ENCODE measurements at places on chromosomes 1 and 21.

- no peak for DNase-seq
These were observed 3.9 kb upstream of the KCNA2 start for GRCh38 chr1:110610084-110610483.

DNA sequence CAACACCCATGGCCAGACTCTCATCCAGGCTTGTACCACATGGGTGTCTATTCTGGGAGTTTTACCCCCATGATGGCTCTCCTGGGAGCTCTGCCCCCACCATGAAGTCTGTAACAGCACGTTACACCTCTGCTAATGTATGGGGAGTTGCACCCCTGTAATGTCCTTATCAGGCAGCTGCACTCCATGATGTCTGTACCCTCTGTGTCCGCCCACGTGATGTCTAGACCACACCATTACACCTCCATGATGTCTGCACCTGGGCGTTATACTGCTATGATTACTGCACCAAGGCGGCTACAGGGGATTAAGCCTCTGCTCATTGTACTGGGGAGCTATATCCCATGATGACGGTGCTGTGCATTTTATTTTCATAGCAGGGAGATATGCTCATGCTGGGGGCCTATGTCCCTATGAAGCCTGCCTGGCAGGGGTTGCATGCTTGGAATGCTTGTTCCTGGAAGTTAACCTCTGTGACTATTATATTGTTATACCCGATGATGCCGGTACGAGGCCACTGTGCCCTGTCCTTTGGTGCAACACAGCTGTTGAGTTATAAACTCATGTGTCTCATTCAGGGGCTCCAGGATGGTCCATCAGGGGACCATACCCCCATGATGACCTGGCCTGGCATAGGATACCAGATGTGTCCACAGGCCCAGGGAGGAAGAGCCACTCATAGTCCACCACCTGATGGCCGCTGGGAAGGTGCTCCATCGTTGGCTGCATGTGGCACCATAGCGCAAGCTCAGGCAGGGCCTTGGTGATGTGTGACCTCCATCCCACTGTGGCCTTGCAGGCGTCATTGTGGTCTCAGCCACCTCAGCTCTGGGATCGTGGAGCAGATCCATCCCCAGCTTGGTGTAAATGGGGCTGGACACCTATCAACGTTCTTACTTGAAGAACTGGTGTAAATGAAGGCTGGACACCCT, 12.1 kb downstream of the PTPRF start:
- DNase-seq: no peak

GRCh38 chr1:161720956-161721737, at the start of gene FCRLB:
TSS of gene FCRLB (plus strand) at chr1:161721544. CDS start at chr1:161722673, 1,129 bp downstream.
- DNase-seq: no peak

GRCh38 chr1:206500046-206500445, 7.3 kb upstream of the RASSF5 start:
- DNase-seq: no peak

DNA sequence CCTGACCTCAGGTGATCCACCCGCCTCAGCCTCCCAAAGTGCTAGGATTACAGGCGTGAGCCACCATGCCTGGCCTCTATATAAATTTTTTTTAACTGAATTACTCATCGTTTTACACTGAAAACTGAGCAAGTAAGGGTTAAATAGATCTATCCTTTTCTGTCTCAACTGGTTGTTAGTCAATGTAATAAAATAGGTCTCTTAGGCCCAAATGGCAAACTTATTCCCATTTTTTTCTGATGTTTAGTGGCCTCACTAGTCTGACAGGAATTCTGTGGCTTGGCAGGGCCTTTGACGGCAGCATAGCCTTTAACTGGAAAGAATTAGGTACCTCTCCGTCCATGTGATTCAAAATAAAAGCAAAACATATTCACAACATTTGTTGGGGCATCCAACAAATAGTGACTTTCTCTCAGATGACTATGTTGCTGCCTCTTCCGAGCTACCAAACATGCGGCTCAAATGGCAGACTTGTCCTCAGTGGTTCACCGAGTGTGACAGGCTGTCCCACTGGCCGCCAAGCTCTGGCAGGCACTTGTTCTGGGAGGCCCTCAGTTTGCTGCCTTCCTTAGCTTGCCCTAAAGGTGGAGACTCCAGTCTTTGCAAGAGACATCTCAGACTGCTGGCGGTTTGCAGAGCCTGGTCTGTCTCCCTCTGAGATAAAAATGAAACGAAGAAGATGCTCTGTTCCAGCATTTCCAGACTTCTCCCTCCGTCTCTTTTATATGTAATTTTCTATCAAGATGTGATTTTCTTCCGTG, 17.4 kb downstream of the ATP1A4 start:
- no peak for DNase-seq

GRCh38 chr1:40394491-40395172, 21.1 kb downstream of the SMAP2 start:
- no peak for DNase-seq

GRCh38 chr1:17123196-17124045, 4.2 kb upstream of the PADI2 start:
- DNase-seq: no peak

GRCh38 chr1:87451229-87451920, 122.7 kb downstream of the LMO4 start:
- DNase-seq: no peak

DNA sequence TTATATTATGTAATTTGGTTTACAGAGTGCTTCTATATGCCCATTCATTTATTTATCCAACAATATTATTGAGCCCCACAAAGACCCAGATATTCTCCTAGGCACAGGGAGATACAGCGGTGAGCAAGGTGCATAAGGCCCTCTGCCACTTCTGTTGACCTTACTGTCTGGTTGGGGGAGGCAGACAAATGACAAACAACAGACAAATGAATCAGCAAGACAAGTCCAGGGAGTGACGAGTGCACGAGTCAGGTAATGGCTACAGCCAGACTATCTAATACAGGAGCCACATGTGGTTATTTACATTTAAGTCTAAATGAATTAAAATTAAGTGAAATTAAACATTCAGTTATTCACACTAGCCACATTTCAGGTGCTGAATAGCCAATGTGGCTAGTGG, 22.0 kb upstream of the BCAR3 start:
- DNase-seq: no peak

- DNase-seq: no peak
These were observed 17.5 kb upstream of the OR6N2 start for GRCh38 chr1:158798531-158798930.

- DNase-seq: no peak
These were observed 46.0 kb upstream of the WARS2 start for GRCh38 chr1:119186471-119186870.

DNA sequence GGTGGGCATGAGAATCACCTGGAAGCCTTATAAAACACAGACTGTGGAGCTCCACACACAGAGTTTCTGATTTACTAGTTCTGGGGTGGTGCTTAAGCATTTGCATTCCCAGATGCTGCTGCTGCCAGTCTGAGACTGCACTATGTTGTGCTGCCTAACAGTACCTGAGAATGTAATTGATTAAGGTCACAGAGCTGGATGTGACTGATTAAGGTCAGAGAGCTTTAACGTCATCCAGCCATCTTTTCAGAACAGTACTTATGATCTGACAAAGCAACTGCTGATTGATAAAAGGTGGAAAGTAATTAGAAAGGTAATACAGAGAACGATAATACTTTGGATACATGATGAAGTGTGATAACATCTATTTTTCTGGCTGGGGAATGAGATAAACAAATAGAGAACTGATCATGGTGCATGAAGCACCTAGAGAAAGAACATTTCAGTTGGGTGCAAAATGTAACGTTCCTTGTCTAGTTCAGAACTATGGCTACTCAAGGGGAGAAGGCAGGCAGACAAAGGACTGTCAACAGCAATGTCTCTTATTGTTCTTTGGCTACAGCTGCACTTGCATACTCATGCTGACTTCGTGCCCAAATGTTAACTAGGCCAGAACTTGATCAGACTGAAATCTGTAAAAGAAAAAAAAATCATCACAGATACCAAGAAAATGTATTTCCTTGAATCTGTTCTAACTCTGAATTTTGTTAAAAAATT, 3.7 kb upstream of the UCK2 start:
- no peak for DNase-seq

DNA sequence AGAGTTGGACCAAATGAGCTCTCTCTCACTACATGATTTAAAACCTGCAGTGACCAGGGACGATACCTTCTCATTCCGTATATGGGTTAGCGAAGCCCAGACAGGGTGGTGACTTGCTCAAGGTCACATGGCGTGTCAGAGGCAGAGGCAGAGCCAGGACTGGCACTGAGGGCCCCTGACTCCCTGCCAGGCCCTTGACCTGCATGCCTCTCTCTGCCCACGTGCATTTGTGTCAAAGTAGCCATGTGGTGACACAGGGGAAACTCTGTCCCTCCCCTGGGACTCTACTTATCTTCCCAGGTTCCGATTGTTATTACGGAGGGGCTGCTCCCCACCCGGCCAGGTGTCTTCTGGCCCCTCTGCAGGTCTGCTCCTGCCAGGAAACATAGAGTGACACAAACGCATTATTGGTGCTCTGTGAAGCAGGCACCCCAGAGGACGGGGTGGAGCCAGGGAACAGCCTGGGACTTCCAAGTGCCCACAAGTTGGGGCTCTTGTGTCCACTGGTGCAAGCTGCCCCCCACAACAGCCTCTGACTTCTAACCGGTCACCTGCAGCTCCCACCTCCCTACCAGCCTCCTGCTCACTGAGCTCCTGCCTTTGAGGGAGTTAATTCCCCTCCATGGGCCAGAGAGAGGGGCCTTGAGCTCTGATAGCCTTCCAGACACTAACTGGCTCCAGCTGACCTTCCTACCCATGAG, 7.3 kb upstream of the TINAGL1 start:
- no peak for DNase-seq

DNA sequence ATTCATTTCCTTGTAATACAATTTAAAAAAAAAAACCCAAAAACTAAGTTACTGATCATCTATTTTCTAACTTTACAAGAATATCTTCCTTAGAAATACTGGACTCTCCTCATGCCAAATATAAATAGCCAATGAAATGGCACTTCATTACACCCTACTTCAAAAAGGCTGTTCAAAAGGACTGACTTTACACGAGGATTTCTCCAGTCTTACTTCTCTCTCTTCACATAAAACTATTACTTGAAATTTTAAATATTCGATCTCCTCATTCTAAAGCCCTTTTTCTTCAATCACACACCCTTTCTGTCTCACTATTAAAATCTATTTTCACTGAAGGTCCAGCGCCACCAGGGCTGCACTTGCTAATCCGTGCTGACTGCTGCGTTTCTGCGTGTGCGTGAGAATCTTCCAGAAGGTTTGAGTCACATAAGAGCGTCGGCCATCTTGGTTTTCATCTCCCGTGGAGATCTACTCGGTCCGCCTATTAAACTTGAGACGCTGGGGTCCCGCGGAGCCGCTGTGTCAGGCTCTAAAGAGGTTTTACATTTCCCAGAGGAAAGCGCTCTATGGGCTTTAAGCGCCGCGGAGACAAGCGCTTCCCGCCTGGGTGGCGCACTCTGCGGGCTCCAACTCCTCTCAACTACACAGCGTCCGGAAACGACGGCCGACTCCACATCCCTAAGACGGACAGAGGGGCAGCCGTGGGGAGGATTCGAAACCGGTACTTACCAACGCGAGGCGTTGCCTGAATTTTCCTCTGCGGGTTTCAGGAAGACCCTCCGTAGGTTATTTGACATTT, 631 bp downstream of the LRIF1 start:
- peak; percentile 21 for DNase-seq

DNA sequence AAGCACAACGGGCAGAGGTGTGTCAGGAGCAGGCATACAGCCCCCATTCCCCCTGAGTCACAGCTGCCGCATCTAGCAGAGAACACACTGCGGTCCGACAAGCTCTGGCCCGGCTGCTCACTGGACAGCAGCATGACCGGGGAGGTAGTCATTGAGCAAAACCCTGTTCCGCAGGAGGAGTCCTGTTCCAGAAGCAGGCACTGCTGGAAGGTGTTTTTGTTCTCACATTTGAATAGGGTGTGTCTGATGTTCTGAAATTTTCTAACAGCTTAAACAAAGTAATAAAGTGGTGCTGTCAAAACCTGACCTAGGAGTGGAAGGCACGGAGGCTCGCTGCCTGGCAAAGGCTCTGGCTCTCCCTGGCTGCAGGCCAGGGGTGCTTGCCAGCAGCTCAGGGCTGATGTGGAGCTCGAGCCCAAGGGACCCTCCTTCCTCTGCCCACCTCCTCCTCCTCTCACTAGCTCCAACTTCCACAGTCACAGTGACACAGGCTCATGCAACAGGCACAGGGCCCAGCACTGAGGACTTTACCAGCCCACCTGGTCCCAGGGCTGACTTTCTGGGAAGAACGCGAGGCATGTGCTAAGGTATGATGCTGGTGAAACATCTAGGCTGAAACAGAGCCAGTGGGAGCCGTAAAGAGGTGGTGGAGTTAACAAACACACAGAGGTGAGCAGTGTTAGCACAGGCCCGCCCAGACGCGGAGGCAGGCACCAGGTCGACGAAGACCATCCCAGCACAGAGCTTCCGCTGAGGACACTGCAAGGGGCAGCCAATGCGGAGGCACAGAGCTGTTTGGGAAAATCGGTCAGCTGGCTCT, 118.6 kb upstream of the IFFO2 start:
- peak; percentile 29 for DNase-seq

GRCh38 chr1:117318426-117318825, 48.8 kb upstream of the MAN1A2 start:
- DNase-seq: no peak

GRCh38 chr1:57782357-57782756, 358.5 kb upstream of the DAB1 start:
- DNase-seq: no peak

GRCh38 chr1:23984417-23985186, 4.5 kb upstream of the SRSF10 start:
- no peak for DNase-seq

DNA sequence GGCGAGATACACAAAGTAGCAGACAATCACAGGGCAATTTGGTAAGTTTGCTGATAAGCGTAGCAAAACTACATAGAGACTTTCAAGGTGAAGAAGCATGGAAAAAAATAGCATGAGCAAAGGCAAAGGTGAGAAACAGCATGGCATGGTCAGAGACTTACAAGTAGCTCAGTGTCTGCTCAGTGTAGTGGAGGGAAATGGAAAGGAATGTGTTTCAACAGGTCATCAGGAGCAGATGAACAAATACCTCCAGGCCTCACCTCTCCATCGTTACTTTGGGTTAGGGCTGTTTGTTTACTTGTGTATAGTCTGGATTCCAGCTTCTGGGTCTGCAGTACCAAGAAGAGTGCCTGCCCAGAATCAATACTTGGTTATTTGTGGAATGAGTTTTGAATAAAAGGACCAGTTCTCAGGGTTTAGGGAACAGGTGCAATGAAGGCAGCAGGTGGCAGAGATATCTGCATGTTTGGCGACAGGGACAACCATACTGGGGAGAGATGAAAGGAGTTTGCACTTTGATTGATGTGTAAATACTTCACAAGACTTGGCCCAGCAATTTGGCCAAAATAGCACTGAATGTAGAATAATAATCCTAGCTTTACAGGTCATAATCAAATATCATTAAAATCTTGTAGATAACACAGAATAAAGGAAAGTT, 97.0 kb upstream of the FGGY start:
- DNase-seq: peak; percentile 95

DNA sequence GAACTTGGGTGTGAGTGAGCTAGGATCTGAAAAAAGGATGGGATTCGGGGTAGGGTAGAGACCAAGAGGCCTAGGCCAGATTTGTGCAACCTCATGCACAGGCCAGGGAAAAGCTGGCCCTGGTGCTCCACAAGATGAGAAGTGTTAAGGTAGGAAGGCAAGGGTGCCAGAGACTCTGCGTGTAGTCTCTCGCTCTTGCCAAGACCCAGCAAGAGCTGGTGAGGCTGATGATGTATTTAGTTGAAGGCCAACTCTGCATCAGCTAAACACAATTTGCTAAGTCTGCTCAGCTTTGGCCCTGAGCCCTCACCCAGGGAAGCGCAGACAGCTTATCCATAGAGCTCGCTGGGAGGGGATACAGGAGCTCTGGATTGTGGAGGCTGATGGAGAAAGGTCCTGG, 26.6 kb upstream of the SOX13 start:
- no peak for DNase-seq

GRCh38 chr21:30329203-30329875, 8.2 kb downstream of the KRTAP27-1 start:
- DNase-seq: no peak
